ENCODE measurements at places on chromosomes 12 and 14.

GRCh38 chr14:38116895-38117294 is 90.8 kb upstream of the SSTR1 start:
- DNase-seq: no peak

- peak; percentile 66 for DNase-seq
Observed at GRCh38 chr14:58638231-58639197, 752 bp downstream of the DACT1 start.

GRCh38 chr12:24379433-24379832 is 430.0 kb upstream of the SOX5 start:
- no peak for DNase-seq

- DNase-seq: no peak
Observed at GRCh38 chr14:29930283-29930682, 2.6 kb upstream of the PRKD1 start.

DNA sequence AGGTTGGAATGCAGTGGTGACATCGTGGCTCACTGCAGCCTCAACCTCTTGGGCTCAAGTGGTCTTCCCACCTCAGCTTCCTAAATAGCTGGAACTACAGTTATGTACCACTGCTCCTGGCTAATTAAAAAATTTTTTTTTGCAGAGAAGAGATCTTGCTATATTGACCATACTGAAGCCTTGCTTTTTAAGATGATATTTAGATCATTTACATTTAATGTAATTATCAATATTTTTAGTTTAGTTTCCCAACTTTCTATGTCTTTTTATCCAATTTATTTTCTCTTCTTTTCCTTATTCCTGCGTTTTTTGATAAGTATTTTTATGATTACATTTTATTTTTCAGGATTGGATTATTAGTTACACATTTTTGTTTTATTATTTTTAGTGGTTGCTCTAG is 340.1 kb downstream of the APAF1 start:
- DNase-seq: no peak

DNA sequence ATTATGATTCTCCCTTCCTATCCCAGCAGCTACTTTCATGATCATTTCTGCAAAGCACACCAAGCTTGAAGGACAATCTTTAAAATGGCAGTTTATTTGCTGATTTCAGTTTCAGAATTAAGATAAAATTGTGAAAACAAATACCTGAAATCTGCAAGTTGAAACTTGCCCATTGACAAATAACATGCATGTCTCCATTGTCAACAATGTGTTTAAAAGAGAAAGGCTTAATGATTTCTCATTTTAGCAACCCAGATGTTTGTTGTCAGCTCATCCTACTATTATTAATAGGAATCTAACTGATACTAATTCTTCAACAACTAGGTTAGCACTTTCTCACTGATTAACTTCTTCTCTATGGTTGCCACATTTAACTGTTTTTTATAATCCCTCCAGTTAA is 474.6 kb downstream of the PRKD1 start:
- DNase-seq: no peak

DNA sequence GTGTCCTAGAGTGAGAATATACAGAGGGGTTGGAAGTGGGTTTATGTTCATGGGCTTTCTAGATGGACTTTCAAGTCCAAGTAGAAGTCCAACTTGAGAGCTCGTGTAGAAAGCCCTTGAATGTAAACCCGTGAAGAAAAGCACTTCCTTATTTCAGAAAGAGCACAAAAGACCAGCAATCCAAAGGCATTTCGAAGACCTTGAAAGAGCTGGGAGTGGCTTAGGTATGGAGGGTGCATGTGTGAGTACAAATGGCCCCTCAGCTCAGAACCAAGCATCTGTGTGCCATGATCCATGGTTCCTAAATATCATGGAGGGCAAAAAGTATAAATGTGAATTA is 160.7 kb downstream of the ETV6 start:
- no peak for DNase-seq

DNA sequence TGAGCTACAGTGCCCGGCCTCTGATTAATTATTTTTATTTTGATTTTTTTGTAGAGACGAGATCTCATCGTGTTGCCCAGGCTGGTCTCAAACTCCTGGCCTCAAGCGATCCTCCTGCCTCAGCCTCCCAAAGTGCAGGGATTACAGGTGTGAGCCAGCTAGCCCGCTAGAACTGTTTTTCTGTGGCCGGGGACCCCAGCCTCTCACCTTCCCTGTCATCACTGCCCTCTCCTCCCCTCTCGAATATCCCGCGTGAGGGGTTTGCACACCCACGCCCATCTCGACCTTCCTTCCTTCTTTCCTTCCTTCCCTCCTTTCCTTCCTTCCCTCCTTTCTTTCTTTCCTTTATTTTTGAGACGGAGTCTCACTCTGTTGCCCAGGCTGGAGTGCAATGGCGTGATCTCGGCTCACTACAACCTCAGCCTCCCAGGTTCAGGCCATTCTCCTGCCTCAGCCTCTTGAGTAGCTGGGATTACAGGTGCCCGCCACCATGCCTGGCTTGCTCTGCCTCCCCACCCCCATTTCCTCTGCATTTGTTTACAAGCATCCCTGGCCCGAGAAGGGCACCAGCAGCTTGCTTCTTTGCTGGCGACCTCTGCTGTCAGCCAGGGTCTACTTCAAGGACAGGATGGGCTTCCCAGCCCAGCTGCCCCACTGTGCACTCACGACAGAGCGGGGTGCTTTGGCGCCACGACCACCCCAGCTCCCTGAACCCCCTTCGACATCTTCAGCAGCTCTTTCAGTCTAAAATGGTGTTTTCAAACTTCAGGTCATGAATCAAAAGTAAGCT is 4.3 kb upstream of the TRAF3 start:
- DNase-seq: no peak

- no peak for DNase-seq
Observed at GRCh38 chr12:113395119-113395518, 8.6 kb downstream of the SDS start.

DNA sequence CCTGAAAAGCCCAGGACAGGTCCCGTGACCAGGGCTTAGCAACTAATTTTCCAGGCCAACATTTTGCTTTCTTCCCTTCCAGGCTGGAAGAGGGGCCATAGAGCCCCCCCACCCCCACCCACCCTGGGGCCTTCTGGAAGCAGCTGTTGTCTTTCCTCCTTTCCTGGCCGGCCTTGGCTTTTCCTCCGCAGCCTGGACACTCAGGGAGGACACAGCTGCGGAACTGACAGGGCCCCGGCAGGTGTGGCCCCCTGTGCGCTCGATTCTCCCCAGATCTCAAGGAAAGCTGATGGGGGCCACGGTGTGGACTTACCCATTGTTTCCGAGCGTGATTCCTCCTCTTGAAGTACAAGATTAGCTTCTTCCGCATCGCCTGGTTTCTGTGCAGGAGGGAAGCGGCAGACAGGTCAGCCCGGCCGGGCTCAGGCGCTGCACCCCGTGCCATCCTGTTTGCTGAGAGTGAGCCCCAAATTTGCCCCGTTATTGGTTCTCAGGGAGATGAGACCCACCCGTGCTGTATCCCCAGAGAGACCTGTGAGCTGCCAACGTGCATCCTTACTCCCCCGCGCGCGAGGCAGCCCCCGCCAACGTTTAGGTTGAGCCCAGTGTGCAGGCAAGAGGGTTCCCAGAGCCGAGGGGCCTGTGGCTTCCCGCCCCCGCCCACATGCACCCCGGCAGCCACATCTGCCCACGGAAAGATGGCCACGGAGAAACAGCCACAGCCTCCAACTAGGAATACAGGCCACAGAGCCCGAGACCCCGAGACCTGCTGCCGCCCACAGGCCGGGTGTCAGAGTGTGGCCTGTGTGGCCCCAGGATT is 129.6 kb downstream of the NCOR2 start:
- DNase-seq: no peak

GRCh38 chr12:96132819-96133218 is 61.4 kb upstream of the ELK3 start:
- DNase-seq: no peak

- DNase-seq: no peak
Observed at GRCh38 chr12:92502417-92503028, 200.3 kb upstream of the PLEKHG7 start.

DNA sequence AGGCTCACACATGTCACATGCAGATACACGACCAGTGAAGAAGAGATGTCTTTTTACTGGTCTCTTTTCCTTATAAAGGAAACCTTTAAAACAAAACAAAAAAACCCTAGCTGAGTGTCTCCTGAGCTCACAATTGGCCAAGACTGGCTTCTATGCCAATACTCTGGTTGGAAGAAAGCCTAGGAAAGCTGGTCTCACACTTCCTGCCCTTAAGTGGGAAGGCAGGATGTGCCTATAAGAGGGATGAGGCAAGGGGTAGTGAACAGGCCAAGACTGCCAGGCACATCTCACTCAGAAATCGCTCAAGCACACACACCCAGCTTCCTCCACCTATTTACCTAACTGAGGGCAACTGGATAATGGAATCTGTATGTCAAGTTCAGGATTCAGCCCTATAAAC is 50.0 kb downstream of the SOCS2 start:
- no peak for DNase-seq

- no peak for DNase-seq
Observed at GRCh38 chr14:34620115-34620514, 9.8 kb downstream of the SNX6 start.

GRCh38 chr14:79693935-79694334 is 517.4 kb downstream of the DIO2 start:
- no peak for DNase-seq
